ENCODE measurements at places on chromosomes 3 and 15.

DNA sequence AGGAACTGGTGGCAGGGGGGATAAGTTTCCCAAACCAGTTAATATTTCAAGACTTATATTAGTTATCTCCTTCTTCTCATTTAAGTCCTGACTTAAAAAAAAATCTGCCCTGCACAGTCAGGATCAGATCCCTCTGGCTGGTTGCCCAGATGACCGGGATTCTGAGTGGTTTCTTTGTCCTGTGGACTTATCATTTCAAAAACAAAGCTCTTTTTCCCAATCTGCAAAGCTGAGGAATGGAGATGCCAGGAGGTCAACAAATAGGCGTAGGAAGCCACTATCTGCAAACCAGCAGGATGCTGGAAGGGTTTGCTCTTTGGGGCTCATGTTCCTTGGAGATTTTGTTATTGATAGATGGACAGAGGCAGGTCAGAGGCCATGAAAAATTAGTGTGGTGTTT lies 5.8 kb downstream of the C3orf20 start:
- DNase-seq: no peak

- peak; percentile 3 for DNase-seq
These were observed 60.5 kb downstream of the SPTSSB start for GRCh38 chr3:161310649-161311423.

DNA sequence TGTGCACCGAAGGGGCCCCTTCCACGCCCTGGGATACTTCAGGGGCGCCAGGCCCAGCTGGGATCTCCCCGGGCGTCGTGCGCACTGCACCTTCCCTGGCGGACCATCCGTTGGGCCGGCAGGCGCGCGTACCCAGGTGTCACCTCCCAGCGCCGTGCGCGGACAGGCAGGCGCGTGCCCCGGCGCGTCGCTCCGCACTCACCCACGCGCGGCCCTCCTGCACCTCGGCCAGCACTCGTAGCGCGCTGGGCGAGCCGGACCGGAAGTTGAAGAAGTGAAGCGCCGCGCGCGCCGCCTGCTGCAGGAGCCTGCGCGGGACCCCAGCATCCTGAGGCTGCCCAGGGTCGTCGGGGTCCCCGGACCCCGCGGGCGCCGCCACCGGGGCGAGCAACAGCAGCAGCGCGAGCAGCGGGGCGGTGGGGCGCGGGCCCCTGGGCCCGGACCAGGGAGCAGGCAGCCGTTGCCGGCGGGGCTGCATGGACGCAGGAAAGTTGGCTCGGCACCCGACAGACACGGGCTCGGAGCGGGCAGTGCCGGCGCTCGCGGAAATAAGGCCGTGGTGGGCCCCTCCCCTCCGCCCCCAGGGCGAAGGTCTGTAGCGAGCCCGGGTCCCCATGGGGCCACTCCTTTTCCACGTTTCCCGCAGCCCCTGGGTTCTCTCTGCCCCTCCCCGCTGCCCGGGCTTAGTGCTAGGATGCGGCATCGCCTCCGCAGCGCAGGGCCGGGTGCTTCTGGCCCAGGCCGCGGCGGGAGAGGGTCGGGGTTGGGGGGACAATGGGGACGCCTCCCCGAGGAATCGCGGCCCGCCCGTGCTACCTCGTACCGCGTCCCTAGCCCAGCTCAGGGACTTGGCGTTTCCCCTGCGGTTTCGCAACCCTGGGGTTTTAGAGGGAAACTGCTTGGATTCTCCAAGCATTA lies at the start of gene RARRES1:
TSS of gene RARRES1 (minus strand) at position 520 of the 918 bp plus-strand sequence. CDS start at position 478, 42 bp downstream.
- DNase-seq: peak; percentile 15

DNA sequence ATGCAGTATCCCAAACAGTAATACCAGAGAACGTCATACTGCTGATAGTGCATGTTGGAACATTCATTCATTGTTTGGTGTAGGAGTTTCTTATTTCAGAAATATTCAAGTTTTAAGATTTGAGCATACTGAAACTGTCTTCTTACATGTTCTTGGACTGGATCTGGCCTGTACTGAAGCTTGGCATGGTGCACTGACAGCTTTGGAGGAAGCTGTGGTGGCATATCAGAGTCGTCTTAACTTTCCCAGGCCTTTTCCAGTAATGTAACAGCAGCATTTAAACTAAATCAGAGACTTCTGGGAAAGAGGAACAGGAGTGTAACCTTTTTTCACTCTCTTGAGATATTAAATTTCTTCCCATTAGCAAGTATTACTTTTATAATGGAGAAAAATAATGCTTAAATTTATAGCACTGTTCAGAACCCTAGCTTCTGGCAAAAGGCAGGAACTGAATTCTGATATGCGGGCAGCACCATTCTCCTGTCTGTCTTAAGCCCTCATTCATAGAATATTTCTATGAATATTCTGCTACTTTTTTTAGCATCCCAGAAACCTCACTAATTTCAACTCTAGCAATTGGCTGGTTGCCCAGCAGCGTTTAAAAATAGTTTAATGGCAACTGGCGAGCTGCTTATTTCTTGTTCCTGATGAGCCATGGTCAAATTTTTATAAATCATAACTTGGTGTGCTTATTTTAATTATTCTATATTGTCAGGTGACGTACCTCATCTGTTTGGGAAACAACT lies 31.1 kb downstream of the DNAJC13 start:
- no peak for DNase-seq

- DNase-seq: no peak
These were observed 597.4 kb downstream of the RSL24D1 start for GRCh38 chr15:54599386-54599785.

- DNase-seq: no peak
These were observed 10.7 kb upstream of the SLC15A2 start for GRCh38 chr3:121883507-121883906.

GRCh38 chr15:48806151-48806550 lies 4.7 kb downstream of the CEP152 start:
- DNase-seq: no peak

- no peak for DNase-seq
These were observed 9.2 kb upstream of the DENND4A start for GRCh38 chr15:65801229-65801805.

DNA sequence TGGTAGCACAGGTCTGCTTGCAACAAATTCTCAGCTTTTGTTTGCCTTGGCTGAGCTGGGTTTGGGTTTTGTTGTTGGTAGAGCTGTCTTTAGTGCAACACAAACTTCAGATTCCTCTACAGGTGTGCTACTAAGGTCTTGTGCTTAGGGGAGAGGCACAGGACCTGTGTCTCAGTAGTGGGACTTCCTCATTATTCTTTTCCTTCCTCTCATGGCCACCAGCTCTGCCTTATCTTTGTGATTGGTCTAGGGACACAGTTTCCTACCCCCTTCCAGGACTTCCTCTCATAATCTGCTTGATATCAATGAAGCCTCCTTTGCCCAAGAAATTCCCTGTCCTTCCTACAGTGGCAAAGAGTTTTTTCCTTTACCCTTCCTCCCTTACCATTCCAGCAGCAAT lies 24.9 kb upstream of the DNAAF4 start:
- DNase-seq: no peak

DNA sequence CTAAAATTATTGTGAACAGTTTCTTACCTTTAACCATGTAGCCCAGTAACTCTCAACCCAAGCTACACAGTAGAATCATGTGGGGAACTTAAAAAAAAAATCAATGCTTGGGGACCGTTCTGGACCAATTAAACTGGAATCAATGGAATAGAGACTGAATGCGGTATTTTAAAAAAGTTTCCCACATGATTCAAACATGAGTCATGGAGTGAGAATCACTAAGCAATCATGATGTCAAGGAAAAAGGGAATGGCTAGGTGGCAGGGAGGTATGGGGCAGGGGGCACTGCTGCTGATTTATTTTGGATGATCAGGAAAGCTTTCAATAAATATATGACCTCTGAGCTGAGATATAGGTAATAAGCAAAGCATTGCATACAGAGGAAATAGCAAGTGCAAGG lies 250.5 kb upstream of the RORA start:
- no peak for DNase-seq

GRCh38 chr3:45232521-45232920 lies 6.4 kb upstream of the TMEM158 start:
- DNase-seq: no peak

DNA sequence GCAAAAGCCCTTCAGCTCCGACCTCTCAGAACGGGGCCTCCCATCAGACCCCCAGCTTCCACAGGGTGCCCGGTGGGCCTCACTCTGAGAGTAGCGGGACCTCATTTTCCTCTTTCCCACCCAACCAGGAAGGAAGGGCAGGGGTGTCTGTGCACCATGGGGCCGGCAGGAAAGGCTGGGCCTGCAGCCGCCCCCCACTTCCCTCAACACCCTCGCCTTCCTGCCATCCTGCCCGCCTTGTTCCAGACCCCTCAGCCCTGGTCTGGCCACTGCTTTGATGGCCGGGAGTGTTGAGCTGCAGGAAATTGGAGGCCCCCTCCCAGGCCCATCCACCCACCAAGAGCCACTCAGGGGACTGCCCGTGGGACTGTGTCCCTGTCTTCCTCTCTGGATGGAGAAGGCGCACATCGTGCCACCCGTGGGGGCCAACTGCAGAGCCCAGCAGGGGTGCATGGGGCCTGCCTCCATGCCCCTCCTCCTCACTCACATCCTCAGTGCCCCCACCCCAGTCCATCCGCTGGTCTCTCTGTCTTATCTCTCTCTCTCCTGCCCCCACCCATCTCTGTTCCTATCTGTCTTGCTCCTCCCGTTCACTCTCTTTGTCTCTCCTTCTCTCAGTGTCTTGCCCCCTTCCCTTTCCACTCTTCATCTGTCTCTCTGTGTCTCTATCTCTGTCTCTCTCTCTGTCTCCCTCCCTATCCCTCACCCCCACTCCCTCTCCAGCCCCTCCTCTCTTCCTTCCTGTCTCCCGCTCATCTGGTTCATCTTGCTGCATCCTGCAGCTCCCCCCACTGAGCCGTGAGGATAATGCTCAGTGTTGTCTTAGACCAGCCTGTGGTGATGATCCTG lies 1.8 kb upstream of the PLXND1 start:
- no peak for DNase-seq

- DNase-seq: no peak
These were observed 29.8 kb downstream of the ALS2CL start for GRCh38 chr3:46663591-46664135.

DNA sequence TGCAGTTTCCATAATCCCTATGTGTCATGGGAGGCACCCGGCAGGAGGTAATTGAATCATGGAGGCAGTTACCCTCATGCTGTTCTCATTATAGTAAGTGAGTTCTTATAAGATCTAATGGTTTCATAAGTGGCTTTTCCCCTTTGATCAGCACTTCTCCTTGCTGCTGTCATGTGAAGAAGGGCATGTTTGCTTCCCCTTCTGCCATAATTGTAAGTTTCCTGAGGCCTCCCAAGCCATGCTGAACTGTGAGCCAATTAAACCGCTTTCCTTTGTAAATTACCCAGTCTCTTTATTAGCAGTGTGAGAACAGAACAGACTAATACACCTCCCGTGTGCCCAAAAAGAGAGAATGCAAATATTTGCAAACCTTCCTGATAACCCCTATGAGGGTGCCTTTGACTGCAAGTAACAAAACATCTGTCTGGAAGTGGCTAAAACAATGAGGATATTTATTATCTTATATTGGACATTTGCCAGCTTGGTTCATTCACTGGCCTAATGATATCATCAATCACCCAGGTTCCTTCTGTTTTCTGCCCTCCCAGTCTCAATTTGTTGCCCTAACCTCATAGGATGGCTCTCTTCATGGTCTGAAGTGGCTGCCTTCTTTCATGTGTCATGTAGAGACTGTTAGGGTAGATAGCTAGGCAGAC lies 68.7 kb downstream of the BHLHE40 start:
- no peak for DNase-seq

GRCh38 chr3:46703013-46703520 lies 1.9 kb downstream of the TMIE start:
- no peak for DNase-seq

GRCh38 chr15:68700455-68701123 lies 120.1 kb downstream of the ANP32A start:
- no peak for DNase-seq

GRCh38 chr3:26100176-26100575 lies 310.3 kb downstream of the OXSM start:
- DNase-seq: no peak

DNA sequence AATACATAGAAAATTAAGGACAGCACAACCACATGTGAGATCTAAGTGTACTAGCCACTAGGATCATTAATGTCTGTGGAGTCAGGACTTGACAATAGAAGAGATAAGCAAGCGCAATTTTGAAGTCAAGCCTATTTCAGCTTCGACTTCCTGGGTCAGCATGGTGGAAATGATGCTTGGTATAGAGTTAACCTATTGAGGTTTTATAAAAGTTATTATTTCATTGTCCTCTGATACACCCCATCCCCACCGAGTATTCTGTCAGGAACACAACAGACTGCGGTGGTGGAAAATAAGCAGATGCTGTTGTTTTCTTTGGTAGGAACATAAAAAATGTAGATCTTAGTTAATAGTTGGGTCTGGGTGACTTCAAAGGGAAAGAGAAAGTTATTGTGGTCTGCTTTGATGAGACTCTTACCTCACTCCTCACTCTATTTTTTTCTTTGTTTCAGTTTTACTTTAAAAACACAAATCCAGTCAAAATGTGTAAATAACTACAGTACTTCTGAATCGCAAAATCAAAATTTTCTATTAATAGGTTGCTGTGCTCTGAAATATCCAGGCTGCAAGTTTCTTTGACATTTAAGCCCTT lies 82.1 kb downstream of the IL5RA start:
- DNase-seq: no peak

DNA sequence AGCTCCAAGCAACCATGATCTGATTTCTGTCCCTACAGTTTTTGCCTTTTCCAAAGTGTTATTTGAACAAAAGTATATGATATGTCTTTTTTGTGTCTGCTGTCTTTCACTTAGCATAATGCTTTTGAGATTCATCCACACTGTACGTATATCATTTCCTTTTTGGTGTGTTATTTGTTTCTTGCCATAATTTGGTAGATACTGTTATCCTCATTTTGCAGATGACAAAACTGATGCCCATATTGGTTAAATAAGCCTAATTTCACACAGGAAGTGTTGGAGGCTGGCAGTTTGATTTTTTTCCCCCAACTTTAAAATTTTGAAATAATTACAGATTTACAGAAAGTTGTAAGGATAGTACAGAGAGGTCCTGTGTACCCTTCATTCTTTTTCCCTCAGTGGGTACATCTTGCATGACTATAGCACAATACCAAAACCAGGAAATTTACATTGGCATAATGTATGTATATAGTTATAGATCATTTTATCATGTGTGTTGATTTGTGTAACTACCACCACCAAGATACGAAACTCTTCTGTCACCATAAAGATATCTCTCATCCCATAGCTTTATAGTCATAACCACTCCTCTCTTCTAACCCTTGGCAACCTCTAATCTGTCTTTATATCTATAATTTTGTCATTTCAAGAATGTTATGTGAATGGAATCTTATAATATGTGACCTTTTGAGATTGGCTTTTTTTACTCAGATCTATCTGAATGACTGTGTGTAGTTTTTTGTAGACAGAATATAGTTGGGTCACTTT lies 55.6 kb downstream of the RASA2 start:
- DNase-seq: no peak

DNA sequence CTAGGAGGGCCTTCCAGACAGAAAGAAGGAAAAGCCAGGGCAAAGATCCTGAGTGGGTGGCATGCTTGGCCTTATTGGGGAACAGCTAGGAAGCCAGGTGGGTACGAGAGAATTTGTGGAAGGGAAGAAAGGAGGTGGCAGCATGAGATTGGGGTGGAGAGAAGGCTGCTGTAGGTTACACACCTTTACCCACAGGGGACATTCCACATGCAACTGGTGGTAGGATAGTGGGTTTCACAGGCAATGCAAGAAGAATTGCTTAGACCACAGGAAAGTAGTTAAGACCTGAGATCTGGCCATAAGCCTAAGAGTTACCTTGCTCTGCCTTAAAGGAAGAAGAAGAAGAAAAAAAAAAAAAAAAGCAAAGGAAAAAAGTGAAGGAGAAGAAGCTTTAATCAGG lies 19.8 kb downstream of the ANP32A start:
- DNase-seq: no peak

All from stimulated activated naive CD4-positive, alpha-beta T cell (primary cell).